ENCODE measurements at places on chromosomes 2 and 18.

DNA sequence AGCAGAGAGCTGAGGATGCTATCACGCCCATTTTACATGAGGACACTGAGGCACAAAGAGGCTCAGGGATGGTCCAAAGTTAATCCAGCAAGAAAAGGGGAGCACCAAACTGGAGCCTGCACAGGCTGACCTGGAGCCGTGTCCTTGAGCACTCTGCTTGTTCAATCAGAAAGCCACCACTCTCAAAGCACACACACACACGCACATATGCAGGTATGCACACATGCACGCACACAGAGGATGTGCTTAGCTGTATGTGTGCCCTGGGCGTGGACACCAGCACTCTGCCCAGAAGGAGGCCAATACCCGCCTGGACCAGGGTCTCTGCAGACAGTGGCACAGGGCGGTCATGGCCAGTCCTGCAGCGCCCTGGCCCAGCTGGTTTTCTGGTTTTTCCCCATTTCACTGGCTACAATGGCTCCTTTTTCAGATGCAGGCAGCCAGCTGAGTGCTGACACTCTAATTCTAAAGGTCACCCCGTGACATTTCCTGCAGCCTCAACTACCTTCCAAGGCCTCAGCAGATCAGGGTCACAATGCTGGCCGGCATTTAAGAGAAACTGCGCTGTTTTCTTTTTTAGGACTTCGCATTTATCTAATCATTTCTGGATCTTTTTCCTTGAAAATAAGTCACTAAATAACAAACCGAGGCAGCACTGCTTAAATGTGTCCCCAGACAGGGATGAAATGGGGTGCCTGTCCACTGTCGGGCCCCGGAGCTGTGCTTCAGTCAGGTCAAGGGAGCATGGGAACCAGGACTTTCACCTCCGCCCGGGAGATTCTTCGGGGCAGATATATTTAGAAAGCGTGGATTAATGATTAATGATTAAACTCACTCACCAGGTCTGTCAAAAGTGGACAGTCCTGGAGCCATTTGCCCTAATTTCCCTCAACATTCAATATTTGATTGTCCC is 104.5 kb downstream of the HDAC4 start:
- no peak for DNase-seq

- DNase-seq: no peak
Observed at GRCh38 chr2:168466190-168466737, 10.2 kb downstream of the CERS6 start.

GRCh38 chr18:63195326-63196159 is 124.0 kb downstream of the BCL2 start:
- DNase-seq: no peak

DNA sequence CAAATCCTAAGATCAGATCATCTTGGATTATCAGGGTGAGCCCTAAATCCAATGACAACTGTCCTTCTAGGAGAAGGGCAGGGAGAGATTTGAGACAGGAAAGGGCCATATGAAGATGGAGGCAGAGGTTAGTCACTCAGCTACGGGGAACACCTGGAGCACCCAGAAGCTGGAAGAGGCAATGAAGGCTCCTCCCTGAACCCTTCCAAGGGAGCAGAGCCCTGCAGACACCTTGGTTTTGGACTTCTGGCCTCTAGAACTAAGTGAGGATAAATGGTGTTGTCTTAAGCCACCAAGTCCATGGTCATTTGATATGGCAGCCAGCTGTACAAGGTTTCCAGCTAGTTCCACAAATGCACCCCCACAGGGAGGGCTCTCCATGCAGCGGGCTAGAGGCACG is 6.9 kb upstream of the PTPN2 start:
- no peak for DNase-seq

DNA sequence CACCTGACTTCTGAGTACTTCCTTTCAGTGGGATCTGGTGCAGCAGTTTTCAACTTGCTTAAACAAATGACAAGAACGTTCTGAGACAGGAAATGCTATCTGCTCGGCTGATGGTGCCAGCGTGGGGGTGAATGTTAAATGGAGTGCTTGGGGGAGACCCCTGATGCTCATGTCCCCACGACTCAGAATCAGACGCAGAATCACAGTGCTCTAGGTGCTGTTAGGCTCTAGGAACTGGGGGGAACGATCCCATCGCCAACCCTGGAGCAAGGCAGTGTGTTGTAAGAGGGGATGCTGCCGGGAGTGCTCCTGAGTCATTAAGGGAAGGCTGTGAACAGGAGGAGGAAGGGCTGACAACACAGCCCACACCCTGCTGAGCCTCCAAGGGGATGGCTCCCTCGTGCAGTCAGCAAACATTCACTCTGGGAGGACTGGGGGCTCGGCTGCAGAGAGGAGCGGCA is 34.1 kb upstream of the KCNF1 start:
- no peak for DNase-seq

DNA sequence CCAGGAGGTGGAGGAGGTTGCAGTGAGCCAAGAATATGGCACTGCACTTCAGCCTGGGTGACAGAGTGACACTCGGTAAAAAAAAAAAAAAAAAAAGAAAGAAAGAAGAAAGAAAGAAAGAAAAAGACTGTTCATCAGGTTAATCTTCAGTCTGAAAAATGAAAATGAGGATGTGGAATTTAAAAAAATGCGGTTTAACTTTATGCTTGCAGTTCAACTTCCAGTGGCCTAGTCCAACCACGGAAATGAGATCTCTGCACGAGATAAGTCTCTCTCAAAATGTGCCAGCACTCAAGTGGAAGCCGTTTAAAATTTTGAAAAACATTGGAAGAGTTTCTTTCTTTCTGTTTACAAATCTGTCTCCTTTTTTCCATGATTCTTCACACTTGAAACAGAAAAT is 112.1 kb downstream of the DOCK10 start:
- DNase-seq: no peak

- no peak for DNase-seq
Observed at GRCh38 chr2:71466301-71467179, 13.2 kb downstream of the DYSF start.

GRCh38 chr2:158921599-158922408 is 46.6 kb upstream of the TANC1 start:
- DNase-seq: no peak
